ENCODE measurements at places on chromosomes 7 and 10.

- peak; percentile 24 for DNase-seq
Observed at GRCh38 chr10:92240289-92241157, 50.4 kb downstream of the CPEB3 start.

- no peak for DNase-seq
Observed at GRCh38 chr7:140079121-140079536, 16.4 kb upstream of the PARP12 start.

- no peak for DNase-seq
Observed at GRCh38 chr10:24706479-24707118, 17.1 kb downstream of the ARHGAP21 start.

GRCh38 chr7:70027867-70028266, 429.6 kb downstream of the AUTS2 start:
- DNase-seq, result no peak
